ENCODE measurements at places on chromosomes 7 and 10. TPM values are rescaled to one million over a fixed set of nuclear protein-coding genes. Genes with fewer than 3 reads are reported as not detected.

- no peak for DNase-seq
Measured at GRCh38 chr7:7271094-7271874, 88.9 kb downstream of the C1GALT1 start.

- DNase-seq: no peak
Measured at GRCh38 chr10:1938317-1938716, 201.0 kb upstream of the ADARB2 start.

GRCh38 chr10:112967200-112967599, 17.2 kb downstream of the TCF7L2 start:
- no peak for DNase-seq

GRCh38 chr10:132624061-132624846, 86.7 kb downstream of the INPP5A start:
- no peak for DNase-seq

- no peak for DNase-seq
Measured at GRCh38 chr10:73881221-73881919, 7.0 kb upstream of the CAMK2G start.

DNA sequence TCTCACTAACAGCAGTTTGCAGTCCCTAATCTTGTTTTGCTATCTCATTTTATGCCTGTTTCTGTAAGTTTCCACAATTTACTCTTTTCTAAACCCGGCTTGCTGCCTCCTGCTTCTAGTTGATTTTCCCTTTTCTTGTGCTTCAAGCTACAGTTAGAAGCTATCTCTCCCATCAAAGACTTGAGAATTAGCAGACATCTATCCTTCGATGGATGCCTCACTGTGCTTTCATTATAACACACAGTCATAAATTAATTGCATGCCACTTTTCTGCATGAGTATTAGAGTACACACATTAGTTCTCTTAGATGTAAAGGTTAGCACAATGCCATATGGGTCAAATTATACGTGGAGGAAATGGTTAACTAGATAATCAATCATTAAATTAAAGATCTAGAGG, 48.7 kb downstream of the SEMA3A start:
- DNase-seq: no peak

GRCh38 chr7:141704741-141705140, 2.8 kb upstream of the DENND11 start:
- DNase-seq: no peak

DNA sequence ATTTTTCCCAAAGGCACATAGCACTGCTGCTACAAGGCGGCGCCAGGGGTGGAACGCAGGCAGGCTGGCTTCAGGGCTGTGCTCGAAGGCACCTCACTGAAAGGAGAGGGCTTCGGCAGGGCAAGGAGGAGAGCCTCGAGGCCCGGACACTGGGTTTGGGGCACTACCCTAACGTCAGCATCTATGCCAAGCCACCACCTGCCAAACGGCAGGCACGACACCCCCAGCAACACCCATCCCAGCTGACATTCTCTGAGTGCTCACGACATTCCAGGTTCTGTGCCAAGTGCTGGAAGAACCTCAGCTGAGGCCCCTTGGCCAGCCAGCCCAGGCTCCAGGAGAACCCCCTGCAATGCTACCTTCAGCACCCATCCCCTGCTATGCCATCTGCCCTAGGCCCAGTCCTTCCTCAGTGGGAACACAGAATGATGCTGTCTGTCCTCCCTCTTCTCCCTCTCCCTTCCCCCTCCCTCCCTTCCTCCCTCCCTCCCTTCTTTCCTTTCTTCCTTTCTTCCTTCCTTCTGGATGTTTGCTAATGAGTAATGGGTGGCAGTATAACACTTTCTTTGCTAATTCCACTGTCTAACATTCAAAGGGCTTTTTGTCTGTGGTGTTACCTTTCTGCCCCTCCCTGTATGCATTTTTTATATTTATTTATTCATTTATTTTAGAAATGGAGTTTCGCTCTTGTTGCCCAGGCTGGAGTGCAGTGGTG, 24.3 kb downstream of the ZCCHC24 start:
- no peak for DNase-seq

- DNase-seq: no peak
Measured at GRCh38 chr7:78254726-78255055, 456.1 kb downstream of the PHTF2 start.

DNA sequence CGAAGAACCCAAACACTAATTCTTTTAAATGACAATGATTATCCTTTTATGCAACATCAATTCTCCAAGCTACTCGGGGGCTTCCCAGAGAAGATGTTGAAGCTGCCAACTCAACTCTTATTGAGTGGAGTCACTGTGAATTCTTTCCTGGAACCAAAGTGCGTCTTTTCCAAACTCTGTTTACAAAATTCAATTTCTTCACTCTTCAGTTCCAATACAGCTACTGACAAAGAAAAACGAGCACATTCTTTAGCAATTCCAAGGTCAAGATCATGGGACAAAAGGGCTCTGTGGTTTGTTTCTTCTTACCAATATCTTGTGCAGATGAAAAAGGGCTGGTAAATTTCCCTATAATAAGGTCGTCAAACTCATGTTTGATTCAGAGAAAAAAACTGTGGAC, 74.2 kb downstream of the FAS start:
- no peak for DNase-seq

- no peak for DNase-seq
Measured at GRCh38 chr10:113458451-113458850, 94.4 kb upstream of the HABP2 start.

LIPF gene
- total RNA-seq: not detected

GRCh38 chr7:131741446-131741845, 185.0 kb upstream of the PODXL start:
- no peak for DNase-seq

EPHB6 gene
- total RNA-seq: 5.7 TPM

GPR26 gene
- not detected for total RNA-seq

GRCh38 chr7:96026010-96026409, 253.7 kb downstream of the DYNC1I1 start:
- DNase-seq: no peak

GDF2 gene
- total RNA-seq: not detected

DNA sequence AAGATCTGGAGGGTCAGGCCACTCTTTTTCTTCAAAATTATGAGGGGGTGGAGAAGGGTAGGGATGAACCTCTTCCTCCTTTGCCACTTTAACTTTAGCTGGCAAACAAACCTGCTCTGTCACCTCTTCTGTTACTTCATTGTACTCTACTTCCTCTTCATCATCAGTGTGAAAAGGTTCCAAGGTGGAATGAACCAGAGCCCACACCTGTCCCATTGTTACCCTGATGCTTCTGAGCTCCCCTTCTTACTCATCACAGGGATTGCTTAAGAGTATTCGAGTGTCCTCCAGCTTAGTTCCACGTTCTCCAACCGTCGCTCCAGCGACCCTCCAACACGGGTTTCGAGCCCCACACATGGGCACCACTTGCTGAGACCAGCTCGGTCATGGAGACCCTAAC, 5.2 kb downstream of the MRPS24 start:
- DNase-seq: no peak

GRCh38 chr10:83954193-83954799, 185.0 kb upstream of the GHITM start:
- no peak for DNase-seq

- no peak for DNase-seq
Measured at GRCh38 chr10:124369986-124370385, 48.7 kb downstream of the OAT start.

- DNase-seq: no peak
Measured at GRCh38 chr7:135333200-135333599, 99.6 kb downstream of the STRA8 start.

DNA sequence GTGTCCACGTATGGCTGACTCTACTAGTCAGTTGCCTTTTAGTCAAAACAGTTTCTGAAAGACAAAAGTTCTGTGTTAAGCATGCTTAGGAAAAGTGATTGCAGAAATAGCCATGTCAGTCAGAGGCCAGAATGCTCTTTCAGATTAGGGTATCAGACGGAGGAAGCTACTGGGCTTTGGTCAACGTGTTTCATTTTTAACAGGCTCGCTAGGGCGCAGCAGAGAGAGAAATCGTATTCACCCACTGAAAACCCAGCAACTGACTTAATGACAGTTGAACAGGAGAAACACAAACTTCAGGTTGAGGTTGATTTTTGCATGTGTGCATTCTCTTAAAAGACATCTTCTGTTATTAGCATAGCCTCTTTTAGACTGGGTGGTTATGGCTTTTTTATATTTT, 322.6 kb upstream of the KIAA1217 start:
- no peak for DNase-seq

DNA sequence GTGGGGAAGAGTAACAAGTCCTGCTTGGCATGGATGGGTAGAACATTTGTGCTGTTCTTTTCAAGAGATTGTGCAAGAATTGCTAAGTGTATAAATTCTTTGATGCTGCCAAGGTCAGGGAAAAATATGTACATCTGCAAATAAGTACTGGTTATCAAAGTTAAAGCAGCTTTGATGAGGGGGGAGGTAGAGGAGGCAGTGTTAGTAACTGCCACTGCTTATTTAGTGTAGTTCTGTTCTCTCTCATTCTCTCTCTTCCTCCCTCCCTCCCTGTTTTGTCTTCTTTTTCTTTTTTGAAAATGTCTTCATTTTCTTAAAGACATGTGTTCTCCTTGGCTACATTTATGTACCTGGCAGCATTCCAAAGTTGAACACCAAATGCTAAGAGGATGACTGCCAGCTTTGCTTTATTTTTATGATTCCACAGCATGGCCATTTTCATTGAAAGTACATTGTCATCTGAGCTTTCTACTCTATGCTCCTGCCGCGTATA, 18.6 kb downstream of the CACNB2 start:
- DNase-seq: no peak

All from activated CD4-positive, alpha-beta memory T cell treated with anti-CD3 and anti-CD28 coated beads, Interleukin-2, amount 10 ng/mL, durations not matched to agents 7 days and 5 days (primary cell).